NCI-H1436 (cell line): ENCODE measurements at places on chromosomes 4 and X.

GRCh38 chr4:15234856-15235126 lies 193.0 kb upstream of the C1QTNF7 start:
- DNase-seq: no peak

DNA sequence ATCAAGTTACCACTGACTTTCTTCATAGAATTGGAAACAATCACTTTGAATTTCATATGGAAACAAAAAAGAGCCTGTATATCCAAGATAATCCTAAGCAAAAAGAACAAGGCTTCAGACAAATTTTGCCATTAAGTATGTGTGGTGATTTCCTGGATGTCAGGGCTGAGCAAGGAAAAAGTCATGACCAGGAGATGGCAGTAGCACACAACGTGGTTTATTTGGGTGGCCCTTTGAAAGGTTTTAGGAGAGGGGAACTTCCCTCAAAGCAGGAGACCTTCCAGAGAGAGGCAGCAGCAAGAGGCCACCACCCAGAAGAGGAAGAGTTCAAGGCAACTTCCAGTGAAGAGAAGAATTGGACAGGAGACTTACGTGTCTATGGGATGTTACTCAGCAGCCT lies 18.1 kb upstream of the ZXDB start:
- DNase-seq: no peak

DNA sequence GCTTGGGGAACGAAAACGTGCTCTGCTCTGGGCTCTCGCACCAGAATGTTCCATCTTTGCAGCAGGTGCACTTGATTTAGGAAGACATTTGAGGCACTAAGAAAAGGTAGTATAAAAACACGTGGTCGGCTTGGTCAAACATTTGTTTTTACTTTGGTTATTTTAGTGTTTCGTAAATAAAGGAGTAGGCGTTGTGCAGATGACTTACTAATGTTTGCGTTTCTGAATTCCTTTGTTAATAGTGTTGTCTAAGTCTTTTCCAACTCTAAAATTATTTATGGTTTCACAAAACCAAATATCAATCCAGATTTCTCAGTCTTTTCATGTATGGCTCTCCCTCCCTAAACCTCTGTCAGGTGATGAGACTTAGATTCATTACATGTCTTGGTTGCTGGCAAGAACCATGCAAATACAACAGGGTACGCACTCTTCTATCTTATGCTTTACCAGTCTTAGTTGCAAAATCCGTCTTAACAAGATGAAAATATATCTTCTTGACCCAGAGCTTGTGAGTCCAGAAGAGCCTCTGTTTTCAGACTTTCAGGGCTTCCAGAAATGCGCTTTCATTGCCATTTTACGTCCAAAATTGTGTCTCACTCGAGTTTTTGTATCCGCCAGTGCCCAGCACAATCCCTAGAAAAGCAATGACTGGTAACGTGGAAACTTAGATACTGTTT lies 686 bp downstream of the MTHFD2L start:
- DNase-seq: no peak

GRCh38 chr4:184310171-184310567 lies 92.5 kb upstream of the ENPP6 start:
- no peak for DNase-seq

DNA sequence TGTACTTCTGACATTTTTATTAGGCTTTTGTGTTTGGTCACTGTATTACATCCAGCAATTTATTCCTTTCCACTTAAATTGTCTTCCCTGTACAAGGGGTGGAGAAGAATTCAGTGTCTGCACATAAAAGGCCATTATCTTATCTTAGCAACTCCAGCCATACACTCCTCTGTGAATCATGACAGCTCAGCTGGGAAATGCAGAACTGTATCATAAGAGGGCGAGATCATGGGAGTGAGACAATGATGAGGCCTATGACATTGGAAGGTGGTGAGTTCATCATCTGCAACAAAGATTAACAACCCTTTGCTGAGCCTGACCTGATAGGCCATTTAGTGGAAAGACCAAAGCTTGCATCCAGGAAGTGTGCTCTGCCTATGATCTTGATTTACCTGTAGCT lies 33.3 kb downstream of the SLIT2 start:
- DNase-seq: no peak

- DNase-seq: no peak
Measured at GRCh38 chrX:137926090-137926489, 360.2 kb downstream of the ZIC3 start.

- no peak for DNase-seq
Measured at GRCh38 chrX:1425381-1425780, 27.3 kb downstream of the ASMTL start.

- DNase-seq: no peak
Measured at GRCh38 chrX:136157187-136157586, 9.9 kb downstream of the FHL1 start.

- no peak for DNase-seq
Measured at GRCh38 chrX:47745416-47745815, 86.4 kb upstream of the UXT start.

GRCh38 chr4:82293304-82293703 lies 80.5 kb downstream of the HNRNPD start:
- no peak for DNase-seq

DNA sequence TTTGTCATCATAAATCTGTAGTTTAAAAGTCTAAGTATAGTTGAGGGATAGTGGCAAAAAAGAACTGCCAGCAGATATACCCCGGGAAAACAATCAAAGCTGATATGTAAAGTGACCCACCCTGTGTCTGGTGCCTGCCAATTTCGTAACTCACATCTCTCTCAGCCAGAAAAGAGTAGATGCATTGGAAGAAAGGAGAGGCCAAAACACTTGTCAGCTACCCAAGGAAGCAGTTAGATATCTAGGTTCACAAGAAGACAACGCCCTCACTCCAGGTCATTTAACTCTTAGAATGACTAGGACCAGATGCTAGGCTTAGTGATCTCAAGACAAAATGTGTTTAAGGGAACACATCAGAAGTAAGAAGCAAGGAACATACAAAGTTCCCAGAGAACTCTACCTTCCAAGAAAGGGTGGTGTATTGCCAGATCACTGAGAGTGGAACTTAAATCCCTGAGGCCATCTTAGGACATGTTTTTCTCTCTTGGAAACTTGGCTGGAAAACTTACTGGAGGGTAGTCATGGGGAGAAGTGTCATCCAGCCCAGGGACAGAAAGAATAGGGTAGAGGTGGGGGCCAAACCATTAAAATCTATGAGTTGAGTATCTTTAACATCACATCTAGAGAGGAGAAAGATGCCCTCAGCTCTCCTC lies 125.9 kb downstream of the SHISA3 start:
- DNase-seq: no peak

- DNase-seq: no peak
Measured at GRCh38 chr4:182189103-182189878, 53.9 kb upstream of the TENM3 start.

- no peak for DNase-seq
Measured at GRCh38 chr4:114196606-114197005, 217.2 kb upstream of the ARSJ start.

- no peak for DNase-seq
Measured at GRCh38 chr4:6331018-6331417, 61.4 kb downstream of the WFS1 start.

GRCh38 chr4:107629318-107629717 lies 90.7 kb downstream of the PAPSS1 start:
- DNase-seq: no peak

GRCh38 chrX:36950495-36951253 lies 57.5 kb upstream of the FAM47C start:
- no peak for DNase-seq
